ENCODE measurements at places on chromosomes 6 and 20. TPM values are rescaled to one million over a fixed set of nuclear protein-coding genes. Genes with fewer than 3 reads are reported as not detected.

The SDCBP2 gene
- total RNA-seq: 3.1 TPM

The HLA-DMA gene
- 54.3 TPM for total RNA-seq

The SCRT2 gene
- not detected for total RNA-seq

The HAO1 gene
- not detected for total RNA-seq

The ACTL10 gene
- total RNA-seq: 3.7 TPM

The SIM1 gene
- 0.08 TPM for total RNA-seq

The SPAG4 gene
- 6.5 TPM for total RNA-seq

The ZNF391 gene
- 1.3 TPM for total RNA-seq

The HLA-DOA gene
- total RNA-seq: 3.4 TPM

The MACROD2 gene
- total RNA-seq: not detected

The FAM184A gene
- 5.9 TPM for total RNA-seq

The SLC22A7 gene
- not detected for total RNA-seq

The COL11A2 gene
- total RNA-seq: 0.53 TPM

The LHFPL5 gene
- total RNA-seq: not detected

The TAAR8 gene
- not detected for total RNA-seq

The RAET1L gene
- not detected for total RNA-seq

The SIGLEC1 gene
- total RNA-seq: not detected

The C20orf144 gene
- 0.30 TPM for total RNA-seq

The NMBR gene
- total RNA-seq: not detected

The ANKS1A gene
- total RNA-seq: 9.5 TPM

The MED23 gene
- 33.1 TPM for total RNA-seq

The HSPA1L gene
- 3.0 TPM for total RNA-seq

The CAPN11 gene
- total RNA-seq: 0.13 TPM

The SNAP91 gene
- not detected for total RNA-seq

The HLA-DQB2 gene
- not detected for total RNA-seq

The PXDC1 gene
- 1.4 TPM for total RNA-seq

The BPI gene
- total RNA-seq: not detected

The PPP1R3D gene
- 10.3 TPM for total RNA-seq

The GFRAL gene
- total RNA-seq: not detected

The ABHD16B gene
- not detected for total RNA-seq

The DLL1 gene
- 0.20 TPM for total RNA-seq

The ZNF133 gene
- 10.2 TPM for total RNA-seq

The CD24 gene
- total RNA-seq: 0.40 TPM

The NR2E1 gene
- total RNA-seq: not detected

The LTB gene
- total RNA-seq: 1,194 TPM

The EGFL8 gene
- total RNA-seq: 5.1 TPM

The PLCB4 gene
- not detected for total RNA-seq

The ANKEF1 gene
- 5.5 TPM for total RNA-seq

The NKX2-2 gene
- not detected for total RNA-seq

The MLN gene
- not detected for total RNA-seq

The TFAP2C gene
- total RNA-seq: not detected

The HLA-DMB gene
- 20.0 TPM for total RNA-seq

The TSPYL4 gene
- 16.9 TPM for total RNA-seq

The SYNE1 gene
- 86.8 TPM for total RNA-seq

The TRAM2 gene
- 5.7 TPM for total RNA-seq

The SLC24A3 gene
- total RNA-seq: not detected

The FAM209A gene
- total RNA-seq: 3.0 TPM

The KIAA1755 gene
- total RNA-seq: not detected

The CUTA gene
- 243 TPM for total RNA-seq

The HLA-DRB5 gene
- total RNA-seq: 12.7 TPM

The LTV1 gene
- 18.3 TPM for total RNA-seq

The GPR6 gene
- not detected for total RNA-seq

The TRIM10 gene
- not detected for total RNA-seq

The HDGFL1 gene
- not detected for total RNA-seq

The MEI4 gene
- not detected for total RNA-seq
